ENCODE measurements at places on chromosomes 1 and 21. TPM values are rescaled to one million over a fixed set of nuclear protein-coding genes. Genes with fewer than 3 reads are reported as not detected.

DNA sequence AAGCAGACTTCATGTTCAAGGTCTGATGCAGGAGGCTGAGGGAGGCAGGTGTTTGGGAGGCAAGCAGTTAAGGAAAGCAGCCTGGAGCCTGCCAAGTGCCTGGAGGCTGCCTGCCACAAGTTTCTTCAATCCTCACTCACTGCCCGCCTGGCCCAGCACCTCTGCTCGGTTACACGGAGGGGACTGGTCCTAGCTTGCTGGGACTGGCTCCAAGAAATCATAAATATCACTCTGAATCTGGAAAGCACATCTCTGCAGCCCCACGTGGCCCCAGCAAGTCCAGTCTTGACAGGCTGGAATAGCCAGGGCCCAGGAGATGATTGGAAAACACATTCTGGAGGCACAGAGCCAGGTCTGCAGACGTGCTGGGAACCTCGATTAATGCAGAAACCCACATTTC is 83.9 kb downstream of the BCAR3 start:
- no peak for DNase-seq

GRCh38 chr1:115437196-115437595 is 99.1 kb upstream of the NGF start:
- no peak for DNase-seq

Gene KIF14
- 7.3 TPM for total RNA-seq

Gene FAM110D
- total RNA-seq = not detected

Gene HORMAD1
- total RNA-seq = not detected

DNA sequence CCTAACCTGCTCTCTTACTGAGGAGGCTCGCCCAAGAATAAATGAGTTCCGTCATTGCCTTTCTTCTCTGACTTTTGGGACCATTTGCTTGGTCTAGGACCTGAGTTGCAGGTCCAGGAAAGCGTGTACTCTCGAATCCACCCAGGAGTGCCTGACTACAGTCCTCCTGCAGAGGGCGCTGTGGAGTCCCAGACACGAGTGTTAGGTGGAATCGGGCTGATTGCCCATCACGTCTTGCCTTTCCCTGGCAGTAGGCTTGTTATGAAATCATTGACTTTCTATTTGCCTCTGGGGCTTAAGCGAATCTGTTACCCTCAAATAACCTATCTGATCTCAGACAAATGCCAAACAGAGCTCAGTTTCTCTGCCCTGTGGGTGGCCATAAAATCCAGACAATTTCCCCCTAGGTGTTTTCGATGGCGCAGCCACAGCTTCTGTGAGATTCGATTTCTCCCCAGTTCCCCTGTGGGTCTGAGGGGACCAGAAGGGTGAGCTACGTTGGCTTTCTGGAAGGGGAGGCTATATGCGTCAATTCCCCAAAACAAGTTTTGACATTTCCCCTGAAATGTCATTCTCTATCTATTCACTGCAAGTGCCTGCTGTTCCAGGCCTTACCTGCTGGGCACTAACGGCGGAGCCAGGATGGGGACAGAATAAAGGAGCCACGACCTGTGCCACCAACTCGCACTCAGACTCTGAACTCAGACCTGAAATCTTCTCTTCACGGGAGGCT is at the start of gene IL20:
TSS of gene IL20 (plus strand) at position 685 of the 733 bp plus-strand sequence. CDS start 230 bp downstream, outside the sequence.
- no peak for DNase-seq

DNA sequence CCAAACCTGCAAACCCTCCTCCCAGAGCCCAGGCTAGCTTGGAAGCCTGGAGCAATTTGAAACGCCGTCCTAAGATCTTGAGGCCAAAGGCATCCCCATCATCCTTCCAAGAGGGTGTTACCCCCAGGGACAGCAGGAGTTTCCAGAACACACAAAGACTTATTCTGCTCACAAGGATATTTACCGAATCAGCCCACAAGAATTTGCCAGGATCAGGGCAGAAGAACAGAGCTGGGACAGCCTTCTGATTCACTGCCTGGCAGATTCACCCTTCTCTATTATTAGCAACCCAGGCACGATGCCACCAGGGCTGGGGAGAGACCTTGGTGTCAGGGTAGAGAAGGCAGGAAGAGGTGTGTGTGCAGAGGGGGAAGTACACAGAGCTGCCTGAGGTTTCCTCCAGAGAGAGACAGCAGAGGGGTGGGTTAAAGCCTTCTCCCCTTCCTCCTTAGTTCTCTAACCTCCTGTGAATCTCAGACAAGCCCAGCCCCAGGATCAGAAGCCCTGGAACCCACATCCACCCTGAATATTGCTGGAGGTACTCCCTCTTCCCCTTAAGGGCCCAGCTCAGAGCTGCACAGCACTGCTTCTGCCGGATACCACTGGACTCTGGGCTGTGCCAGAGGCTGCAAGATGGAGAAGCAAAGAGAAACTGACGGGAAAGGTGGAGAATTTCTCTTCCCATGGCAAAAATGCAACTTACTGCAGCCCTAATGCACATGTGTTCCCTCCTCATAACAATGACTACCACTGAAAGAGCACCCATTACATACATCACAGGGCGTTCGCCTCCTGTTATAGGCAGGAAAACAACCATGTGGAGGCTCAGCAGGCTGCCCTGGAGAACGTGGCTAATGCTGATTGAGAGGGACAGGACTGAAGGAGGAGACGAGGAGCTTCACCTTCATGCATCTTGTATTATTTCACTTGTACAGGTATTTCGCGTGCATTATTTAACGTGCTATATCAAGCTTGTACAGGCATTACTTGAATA is 61.8 kb downstream of the ITPKB start:
- DNase-seq = no peak

Gene SF3B4
- total RNA-seq = 30.6 TPM

DNA sequence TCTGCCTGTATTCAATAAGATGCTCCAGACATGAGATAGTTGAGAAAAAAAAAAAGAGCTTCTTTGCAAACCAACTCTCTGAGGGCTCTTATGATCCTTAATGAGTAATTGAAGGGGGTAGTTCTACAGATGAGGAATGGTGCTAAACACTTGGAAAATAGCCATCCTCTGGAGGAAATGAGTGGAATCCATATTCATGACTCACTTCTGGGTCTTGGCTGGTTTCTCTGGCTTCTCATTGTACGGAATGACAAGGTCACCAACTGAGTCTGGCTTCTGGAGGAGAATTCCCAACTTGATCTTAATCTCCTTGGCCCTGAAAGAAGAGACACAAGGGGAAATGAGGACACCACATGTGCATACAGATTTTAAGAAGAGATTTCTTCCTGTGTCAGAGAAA is 34.7 kb downstream of the RGS5 start:
- peak; percentile 82 for DNase-seq

GRCh38 chr1:217456261-217456660 is 174.6 kb downstream of the GPATCH2 start:
- DNase-seq = no peak

GRCh38 chr21:33939226-33939625 is 23.6 kb upstream of the ATP5PO start:
- no peak for DNase-seq

Gene GJA4
- total RNA-seq = not detected

DNA sequence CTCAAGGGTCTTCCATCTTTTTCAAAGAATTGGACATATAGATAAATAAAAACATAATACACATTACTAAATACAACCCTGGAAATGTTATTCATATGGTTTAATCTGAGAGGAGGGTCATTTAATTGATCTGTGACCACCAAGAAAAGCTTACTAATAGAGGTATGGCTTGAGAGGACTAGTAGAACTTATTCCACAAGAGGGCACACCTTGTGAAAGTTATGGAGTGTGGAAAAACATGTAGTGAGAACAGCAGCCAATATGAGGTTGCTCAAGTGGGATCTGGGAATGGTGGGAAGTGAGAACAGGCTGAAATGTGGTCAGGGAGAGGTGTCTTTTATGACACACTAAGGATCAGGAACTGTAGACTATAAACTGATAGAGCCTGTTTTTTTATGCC is 973.5 kb upstream of the B3GALT2 start:
- no peak for DNase-seq

Gene TCHHL1
- total RNA-seq = not detected

DNA sequence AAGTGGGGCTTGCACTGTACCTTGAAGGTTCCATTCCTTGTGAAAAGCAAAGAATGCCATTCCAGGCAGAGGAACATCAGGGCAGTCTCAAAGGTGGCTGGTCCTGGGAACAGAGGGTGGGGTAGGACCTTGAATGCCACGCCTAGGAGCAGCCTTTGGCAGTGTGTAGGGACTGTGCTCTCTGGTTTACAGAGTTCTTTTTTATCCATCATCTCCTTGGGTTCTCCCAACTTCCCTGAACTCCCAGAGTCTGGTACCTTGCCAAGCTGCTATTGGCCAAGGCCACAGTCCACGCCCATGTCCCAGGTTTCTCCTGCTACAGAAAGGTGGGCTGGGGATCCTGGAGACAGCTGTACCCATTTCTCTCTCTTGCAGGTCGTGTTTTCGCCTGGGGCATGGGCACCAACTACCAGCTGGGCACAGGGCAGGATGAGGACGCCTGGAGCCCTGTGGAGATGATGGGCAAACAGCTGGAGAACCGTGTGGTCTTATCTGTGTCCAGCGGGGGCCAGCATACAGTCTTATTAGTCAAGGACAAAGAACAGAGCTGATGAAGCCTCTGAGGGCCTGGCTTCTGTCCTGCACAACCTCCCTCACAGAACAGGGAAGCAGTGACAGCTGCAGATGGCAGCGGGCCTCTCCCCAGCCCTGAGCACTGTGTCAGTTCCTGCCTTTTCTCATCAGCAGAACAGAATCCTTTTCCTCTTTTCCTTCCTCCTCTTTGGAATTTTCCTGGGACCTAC is 15.3 kb upstream of the TRNAU1AP start:
- no peak for DNase-seq

GRCh38 chr1:240173836-240174235 is 82.2 kb downstream of the FMN2 start:
- DNase-seq = no peak

Gene HES3
- not detected for total RNA-seq

DNA sequence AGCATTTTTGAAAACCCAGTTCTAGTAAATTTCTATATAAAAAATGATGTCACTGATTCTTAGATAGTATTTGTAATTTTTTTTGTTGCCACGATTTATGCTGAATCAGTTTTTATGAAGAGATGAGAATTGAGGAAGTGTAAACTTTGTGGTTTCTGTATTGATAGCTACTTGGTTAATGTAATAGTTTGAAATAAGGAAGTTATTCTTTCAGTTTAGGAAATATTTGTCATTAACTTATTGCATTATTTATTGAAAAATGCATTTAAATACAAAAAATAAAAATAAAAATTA is 97.8 kb downstream of the ZFYVE9 start:
- no peak for DNase-seq

- DNase-seq = no peak
These were observed 62.4 kb downstream of the CLEC20A start for GRCh38 chr1:178434360-178434759.

DNA sequence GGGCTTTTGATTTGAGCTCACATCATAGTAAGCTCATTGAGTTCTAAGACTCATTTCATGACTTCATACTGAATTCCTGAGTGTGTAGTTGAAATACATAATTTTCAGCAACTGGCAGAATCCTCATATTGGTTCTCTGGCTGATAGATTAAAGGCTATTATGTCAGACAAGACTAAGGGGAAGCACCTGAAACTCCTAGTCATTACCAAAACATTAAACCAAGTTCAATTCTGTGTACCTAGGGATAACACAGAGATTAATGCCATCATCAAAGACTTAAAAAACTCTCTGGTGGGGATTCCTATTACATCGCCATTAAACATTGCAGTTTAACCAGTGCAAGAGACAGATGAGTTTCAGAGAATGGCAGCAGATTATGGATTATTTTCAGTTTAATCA is 339.1 kb downstream of the PTPRC start:
- no peak for DNase-seq

DNA sequence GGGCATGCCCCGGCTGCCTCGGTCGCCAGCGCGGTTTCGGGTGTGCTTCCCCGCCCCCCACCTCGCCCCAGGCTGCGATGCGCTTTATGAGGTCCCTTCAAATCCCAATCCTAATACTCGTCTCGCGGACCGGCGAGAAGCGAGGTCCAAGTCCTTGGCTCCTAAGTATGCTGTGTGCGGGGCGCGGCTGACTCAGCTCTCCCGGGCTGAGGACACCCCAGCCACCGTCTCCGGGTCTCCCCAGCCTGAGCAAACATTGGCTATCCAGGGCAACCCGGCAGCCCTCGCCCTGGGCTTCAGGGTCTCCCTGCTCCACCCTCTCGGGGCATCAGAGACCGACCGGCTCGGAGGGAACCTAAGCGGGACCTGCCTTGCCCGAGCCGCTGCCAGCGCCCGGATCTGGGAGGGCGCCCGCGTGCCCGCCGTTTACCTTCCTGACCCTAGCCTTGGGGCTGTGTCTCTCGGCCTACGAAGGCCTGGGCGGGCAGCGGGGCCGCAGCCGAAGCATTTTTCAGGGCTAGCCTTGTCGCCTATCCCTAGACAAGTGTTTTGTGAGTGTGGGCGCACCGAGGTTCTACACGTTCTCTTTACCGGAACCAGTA is 1.2 kb downstream of the ITPKB start:
- DNase-seq = peak; percentile 12

Gene CR1L
- total RNA-seq = not detected

DNA sequence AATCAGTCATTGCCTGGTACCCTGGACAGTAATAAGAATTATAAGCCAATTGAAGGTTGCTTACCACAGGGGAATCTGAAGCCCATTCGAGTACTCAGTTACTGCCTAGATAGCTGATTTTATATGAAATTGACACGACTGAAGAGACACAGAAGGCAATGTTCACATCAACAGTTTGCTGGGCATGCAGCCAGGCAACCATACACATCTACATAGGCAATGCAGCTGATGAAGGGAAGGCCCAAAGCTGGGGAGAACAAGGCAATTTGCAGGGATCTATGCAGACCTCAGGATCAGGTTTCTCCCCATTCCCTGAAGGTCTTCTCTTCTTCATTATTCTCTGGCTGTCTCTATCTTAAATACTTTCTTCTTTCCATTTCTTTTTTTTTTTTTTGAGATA is 448.7 kb downstream of the PTBP2 start:
- no peak for DNase-seq

DNA sequence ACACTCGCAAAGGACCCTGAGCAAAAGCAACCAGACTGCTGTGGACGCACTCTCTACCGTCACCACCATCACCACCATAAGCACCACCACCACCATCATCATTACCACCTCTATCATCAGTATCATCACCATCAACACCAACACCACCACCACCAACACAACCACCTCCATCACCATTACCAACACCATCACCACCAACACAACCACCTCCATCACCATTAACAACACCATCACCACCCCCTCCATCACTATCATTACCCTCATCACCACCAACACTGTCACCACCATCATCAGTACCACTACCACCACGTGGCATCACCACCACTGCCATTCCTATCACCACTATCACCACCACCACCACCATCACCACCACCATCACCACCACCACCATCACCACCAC is 38.8 kb upstream of the RIPK4 start:
- no peak for DNase-seq

Gene RXFP4
- total RNA-seq = not detected

Gene SMPDL3B
- total RNA-seq = 0.38 TPM

Gene TTC39A
- 27.5 TPM for total RNA-seq

DNA sequence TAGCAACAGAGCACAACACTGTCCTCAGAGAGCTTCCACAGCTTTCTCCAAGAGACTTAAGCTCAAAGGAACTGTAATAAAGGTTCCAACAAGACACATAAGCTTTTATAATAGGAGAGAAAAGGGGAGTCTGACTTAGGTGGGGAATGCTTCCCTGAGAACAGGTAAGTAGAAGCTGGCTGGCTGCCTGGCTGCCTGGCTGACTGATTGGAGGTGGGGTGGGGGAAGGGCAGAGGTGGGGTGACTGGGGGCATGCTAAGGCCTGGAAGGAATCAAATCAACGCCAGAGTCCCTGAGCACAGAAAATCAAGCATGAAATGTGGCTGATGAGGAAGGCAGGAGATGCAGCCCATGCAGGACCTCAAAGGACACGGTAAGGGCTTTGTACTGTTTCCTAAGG is 45.8 kb downstream of the DMAP1 start:
- DNase-seq = no peak
